ENCODE measurements at places on chromosomes 6 and 20. TPM values are rescaled to one million over a fixed set of nuclear protein-coding genes. Genes with fewer than 3 reads are reported as not detected.

- no peak for DNase-seq
Measured at GRCh38 chr20:35732644-35732982, 9.4 kb downstream of the RBM39 start.

- DNase-seq = no peak
Measured at GRCh38 chr6:138086573-138087196, 20.5 kb downstream of the PERP start.

- DNase-seq = peak; percentile 54
Measured at GRCh38 chr20:51366155-51366886, 176.2 kb downstream of the NFATC2 start.

DNA sequence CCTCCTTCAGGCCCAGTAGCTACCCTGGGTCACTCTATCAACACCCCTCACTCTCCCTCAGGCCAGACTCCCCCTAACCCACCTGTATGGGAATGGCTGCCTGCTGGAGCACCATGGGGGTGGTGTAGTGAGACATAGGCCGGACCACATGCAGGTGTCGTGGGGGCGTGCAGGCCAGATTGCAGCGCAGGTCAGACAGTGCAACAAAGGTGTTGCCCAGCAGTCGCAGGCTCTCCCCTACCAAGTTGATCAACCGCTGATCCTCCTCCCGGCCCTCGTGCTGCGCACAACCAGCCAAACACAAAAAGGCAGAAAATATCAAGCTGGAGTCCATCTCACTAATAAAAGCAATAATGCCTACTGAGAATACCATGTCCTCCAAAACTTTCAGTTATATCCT, 7.1 kb downstream of the BAG6 start:
- no peak for DNase-seq

GRCh38 chr6:112594886-112595594, 247.9 kb downstream of the RFPL4B start:
- DNase-seq = no peak

SLC22A16 gene
- total RNA-seq = not detected
